ENCODE measurements at places on chromosomes 12 and 14.

GRCh38 chr12:50024805-50025186, 498 bp downstream of the RACGAP1 start:
- DNase-seq, result no peak

DNA sequence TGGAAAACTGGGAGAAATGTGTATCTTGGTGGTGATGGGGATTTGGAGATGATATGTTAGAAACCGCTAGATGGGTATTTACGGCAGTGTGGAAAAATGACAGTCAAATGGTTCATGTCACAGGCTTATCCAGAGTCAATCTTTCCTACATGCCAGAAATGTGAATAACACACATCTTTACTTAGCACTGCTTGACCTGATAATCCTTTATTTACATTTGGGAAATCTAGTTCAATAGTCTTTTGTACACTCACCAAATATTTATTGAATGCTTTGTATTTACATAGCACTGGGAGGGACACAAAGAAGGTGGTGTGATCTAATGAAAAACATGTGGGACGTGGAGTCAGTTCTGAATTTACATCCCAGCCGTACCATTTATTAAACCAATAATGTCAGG, 208.2 kb downstream of the DIO2 start:
- DNase-seq, result no peak

- DNase-seq, result no peak
Measured at GRCh38 chr14:90019824-90020523, 41.8 kb upstream of the KCNK13 start.

DNA sequence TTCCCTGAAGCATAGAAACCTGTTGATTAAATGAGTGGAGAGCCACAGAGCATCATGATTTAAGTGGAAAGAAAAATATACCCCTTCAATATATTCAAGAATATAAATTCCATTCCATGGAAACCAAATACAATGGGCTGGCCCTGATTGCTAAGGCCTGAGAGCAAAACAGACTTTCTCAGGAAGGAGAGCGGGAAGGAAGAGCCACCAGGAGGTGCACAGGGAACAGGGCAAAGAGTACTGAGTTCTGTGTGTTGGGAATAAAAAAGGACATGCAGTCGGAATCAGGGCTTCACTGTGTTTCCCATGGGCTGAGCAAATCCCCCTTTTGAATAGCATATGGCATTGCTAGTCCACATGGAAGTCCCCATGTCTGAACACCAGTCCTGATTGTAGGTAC, 69.7 kb upstream of the PLEKHG3 start:
- no peak for DNase-seq

DNA sequence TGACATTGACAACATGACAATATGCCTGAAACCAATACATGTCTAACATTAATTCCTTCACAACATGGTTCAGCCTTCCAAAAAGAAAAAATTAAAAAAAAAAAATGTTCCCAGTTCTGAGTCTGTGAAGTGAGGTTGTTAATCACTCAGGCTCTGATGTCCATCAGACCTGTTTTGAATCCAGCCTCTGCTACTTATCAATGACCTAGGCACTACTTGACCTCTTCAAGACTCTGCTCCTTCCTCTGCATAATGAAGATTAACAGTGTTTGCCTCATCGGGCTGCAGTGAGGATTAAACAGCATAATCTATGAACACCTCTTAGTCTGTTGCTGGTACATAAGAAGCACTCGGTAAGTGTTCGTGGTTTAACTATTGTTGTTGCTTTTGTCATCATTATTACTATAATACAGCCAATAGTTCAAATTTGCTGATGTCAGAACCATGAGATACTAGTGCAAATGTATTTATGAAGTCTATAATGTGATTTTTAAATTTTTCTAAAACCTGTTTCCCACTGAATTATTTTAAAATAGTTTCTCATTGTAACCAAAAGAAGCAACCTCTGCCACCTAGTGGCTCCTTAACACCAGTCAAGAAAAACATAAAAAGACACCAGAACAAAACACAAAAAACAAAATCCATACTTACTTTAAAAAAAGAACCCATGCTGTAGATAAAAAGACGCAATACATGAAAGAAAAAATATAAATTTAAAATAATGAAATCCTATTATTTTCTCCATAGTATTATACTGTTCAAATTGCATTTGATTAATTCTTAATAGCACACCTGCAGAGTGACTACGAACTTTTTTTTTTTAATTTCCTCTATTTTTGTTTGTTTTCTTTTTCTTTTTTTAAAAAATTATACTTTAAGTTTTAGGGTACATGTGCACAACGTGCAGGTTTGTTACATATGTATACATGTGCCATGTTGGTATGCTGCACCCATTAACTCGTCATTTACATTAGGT, 20.3 kb upstream of the TMX1 start:
- DNase-seq, result peak; percentile 49

- no peak for DNase-seq
Measured at GRCh38 chr14:53035336-53036210, 84.7 kb upstream of the FERMT2 start.

DNA sequence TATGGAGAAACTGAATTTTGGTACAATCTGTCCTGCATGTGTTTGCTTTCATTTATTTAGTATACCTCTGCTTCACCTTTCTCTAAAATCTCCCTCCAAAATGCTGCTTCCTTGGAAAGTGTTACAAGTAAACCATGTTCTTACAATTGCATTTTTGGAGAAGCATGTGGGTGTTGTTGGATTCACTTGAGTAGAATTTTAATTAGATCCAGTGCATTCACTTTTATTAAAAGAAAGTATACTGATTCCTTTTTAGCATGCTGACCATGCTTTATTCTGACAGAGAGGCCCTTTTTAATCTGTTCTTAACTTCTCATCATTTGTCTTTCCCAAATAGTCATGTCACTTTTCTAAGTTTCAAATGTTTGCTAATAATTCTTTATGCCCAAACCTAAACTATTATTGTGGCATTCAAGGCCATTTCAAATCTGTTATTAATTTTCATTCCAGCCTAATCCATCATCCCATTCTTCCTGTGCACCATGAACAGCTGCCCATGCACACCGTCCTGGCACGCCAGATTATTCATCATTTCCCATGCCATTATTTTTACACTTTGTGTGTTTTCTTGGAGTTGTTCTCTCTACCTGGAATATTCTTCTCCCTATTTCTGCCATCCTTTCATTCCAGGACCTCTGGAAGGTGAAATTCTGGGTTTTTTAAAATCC, 90.7 kb downstream of the METTL25 start:
- DNase-seq, result no peak

- no peak for DNase-seq
Measured at GRCh38 chr12:111754671-111755070, 12.1 kb upstream of the ALDH2 start.

GRCh38 chr12:107369679-107370078, 276.3 kb upstream of the CRY1 start:
- no peak for DNase-seq

- DNase-seq, result no peak
Measured at GRCh38 chr12:106582641-106583230, at the start of gene RFX4. TSS of gene RFX4 (plus strand) at chr12:106583004. CDS start at chr12:106583321, 317 bp downstream.

- DNase-seq, result no peak
Measured at GRCh38 chr14:34219661-34220377, 242.2 kb downstream of the SPTSSA start.

All from astrocyte of the spinal cord (primary cell).